Epithelial cell of esophagus (primary cell): ENCODE measurements at places on chromosomes 6 and 20.

- DNase-seq = no peak
These were observed 29.1 kb downstream of the MRAP2 start for GRCh38 chr6:84062519-84063154.

DNA sequence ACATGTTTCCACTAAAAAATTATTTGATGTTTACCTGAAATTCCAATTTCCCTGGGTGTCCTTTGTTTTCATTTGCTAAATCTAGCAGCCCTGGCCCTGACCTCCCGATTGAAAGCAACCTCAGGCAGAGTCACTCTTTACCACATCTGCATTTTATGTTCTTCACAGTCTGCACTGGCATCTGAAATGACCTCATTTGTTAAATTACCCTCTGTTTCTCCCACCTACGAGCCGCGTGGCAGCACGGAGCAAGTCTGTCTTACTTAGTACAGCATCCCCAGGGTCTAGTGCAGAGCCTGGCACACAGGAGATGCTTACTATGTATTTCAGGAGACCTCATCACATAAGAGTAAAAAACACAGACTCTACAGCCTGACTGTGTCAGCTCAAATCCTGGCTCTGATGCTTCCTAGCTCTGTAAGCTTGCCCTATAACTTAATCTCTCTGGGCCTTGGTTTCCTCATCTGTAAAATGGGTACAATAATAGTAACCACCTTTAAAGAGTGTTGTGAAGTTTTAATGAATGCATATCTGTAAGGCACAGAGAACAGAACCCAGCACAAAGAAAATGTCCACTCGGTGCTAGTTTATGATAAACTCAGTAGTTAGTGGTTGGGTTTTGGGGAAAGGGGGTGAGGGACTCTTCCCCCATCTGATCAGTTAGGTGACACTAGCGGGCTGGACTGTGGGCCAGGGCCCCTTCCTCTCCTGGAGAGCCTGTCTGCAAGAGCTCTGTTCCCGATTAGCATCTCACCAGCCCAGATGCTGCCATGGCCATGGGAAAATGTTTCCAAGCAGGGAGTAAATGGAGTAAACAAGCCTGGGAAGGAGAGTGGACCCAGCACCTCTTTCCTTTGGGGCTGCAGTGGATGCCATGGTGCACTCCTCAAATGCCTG, 88.2 kb downstream of the PREX1 start:
- no peak for DNase-seq

GRCh38 chr6:125824946-125825771, 34.4 kb downstream of the NCOA7 start:
- no peak for DNase-seq

DNA sequence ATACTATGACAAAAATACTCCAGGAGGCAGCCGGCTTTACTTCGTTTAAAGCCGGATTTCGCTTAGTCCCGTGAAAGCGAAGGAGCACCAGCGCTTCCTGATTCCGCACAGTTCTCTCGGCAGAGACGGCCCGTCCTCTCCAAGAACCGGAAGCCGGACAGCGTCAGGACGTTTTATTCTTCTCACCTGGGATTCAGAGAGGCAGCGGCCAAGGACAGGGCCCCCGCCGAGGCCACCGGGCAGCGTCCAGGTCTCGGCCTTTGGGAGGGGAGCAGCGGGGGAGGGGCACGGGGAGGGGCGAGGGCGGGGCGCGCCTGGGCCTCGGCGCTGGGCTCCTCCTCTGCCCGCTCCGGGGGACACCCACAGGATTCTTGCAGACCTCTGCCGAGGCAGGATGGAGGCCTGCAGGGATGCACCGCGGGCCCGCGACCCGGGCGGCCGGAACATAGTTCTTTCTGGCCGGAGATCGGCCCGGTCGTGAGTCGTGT, 2.8 kb upstream of the DIDO1 start:
- peak; percentile 59 for DNase-seq

- DNase-seq = no peak
These were observed 262.4 kb downstream of the PHF3 start for GRCh38 chr6:63897952-63898351.

GRCh38 chr6:130848945-130849344, 21.7 kb downstream of the SMLR1 start:
- peak; percentile 30 for DNase-seq

DNA sequence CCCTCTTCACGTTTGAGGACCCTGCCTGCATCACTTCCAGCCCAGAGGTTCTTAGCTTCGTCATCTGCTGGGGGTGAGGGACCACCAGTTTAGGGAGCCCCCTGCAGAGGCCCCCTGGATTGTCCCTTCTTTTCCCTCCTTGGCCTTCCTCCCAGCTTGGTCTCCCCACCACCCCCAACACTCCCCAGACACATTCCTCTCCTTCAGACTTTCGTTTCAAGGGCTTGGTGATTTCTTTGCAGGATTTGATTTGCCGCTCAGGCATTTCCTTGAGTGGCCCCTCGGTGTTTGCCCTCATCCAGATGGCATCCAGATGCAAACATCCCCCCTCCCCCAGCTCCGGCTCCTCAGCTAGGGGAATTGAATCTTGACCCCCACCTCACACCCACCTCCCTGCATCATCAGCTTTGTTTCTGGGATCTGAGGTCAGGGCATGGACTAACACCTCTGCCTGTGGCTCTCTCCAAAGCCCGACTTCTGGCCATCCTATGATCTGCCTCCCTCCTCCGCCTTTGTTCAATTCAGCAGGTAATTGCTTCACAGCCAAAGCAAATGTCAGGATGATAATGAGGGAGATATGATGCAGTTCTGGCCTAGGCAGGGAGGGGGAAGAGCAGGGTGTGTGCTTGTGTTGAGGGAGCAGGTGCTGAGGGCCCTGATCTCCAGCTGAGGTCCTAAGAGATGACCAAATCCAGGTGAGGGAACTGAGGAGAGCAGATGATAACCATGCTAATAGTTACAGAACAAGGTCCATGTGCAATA, 141.5 kb downstream of the VEGFA start:
- DNase-seq = no peak

DNA sequence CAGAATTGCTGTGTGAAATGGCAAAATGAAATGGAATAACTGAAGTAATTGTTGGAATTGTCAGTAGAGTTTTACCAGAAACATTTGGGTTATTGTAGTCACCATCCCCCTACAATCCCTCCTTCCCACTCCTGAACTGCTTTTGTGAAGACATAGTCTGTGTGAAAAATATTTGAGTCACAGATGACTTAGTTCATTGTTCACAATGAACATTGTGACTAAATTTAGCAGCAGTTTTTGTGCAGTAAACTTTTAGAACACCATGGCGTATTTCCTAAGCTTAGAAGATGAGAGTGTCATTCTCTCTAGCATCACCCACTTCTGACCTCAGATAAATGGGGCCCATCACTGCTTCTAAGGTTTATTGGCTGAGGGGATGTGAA, 11.0 kb downstream of the OTOR start:
- peak; percentile 4 for DNase-seq

- no peak for DNase-seq
These were observed 39.1 kb upstream of the FOXO3 start for GRCh38 chr6:108521616-108522107.

- no peak for DNase-seq
These were observed 37.8 kb downstream of the PPP1R16B start for GRCh38 chr20:38843346-38843745.

GRCh38 chr6:71289039-71289801, 609 bp downstream of the OGFRL1 start:
- DNase-seq = peak; percentile 33

- DNase-seq = peak; percentile 17
These were observed 127.4 kb downstream of the MYLK4 start for GRCh38 chr6:2623295-2623694.

- DNase-seq = no peak
These were observed 48.9 kb downstream of the NOL4L start for GRCh38 chr20:32535953-32536823.

DNA sequence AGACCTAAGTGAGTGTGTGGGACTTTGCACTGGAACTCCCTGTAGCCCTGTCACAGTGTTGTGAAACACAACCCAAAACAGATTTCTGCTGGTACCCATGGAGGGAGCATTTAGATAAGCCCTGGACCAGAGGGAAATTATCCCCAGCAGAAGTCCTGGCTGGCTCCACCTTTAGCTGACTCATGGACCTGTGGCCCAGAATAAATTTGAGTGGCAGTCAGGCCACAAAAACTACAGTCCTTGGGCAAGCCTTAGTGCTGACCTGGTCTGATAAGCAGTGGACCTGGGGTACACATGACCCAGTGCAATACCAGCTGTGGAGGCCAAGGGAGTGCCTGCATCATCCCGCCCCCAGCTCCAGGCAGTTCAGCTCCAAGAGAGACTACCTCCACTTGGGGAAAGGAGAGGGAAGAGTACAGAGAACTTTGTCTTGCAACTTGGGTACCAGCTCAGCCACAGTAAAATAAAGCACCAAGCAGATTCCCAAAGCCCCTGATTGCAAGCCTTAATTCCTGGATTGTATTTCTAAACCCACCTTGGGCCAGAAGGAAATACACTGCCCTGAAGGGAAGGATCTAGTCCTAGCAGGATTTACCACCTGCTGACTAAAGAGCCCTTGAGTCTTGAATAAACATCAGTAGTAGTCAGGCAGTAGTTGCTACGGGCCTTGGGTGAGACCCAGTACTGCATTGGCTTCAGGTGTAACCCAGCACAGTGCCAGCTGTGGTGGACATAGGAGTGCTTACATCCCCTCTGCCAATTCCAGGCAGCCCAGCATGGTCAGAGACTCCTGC, 140.4 kb upstream of the COL21A1 start:
- DNase-seq = peak; percentile 30

DNA sequence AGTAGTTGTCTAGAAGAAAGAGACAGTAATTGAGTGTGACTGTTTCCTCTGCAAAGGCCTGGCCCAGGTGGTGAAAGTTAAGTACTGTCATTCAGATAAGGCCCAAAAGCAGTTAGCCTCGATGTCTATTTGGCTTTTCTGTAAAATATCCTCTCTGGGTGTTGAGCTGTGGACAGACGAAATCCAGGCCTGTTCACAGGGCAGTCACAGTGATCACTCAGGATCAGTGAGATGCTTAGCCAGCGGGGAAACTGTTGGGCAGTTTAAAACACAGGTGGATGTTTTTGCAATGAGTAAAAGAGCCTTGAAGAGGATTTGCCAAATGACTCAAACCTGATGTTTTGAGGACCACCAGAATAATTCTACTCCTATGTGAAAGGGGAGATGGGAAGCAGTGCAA, 22.0 kb upstream of the PRDM1 start:
- no peak for DNase-seq

DNA sequence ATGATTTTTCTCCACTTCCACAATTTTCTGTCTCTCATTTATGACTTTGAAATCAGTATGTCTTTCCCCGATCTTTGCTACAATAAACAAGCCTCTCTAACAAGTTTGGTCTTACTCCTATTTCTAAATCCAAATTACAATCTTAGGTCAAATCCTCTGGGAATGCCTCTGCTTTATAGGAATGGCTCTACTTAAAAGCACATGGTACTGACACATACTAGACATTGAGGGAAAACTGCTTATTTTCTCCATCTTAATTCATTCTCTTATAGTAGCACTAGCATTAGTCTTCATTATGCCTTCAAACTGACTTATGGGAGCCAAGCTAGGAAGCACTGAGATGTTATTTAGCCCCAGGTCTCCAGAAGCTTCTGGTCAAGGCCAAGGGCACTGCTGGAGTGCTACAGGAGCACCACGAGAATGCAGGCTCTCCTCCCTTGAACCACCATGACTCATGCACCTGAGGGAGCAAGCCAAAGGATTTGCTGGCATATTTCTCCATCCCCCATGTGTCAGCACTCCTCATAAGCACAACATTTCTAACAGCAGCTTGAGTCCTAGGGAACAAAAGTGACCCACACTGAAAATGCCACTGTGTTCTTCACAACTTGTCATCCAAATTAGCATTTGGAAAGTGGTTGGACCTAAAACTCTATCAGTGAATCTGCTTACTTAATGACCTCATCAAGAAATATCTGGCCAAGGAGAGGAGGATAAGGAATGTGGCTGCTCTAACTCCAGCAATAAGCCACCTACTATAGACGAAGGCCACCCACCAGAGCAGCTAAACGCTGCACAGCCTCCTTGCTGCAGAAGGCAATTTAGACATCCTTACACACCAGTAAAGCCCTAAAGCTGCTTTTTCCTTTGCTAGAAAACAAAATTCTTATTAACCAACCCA, 156.8 kb upstream of the KCNQ5 start:
- DNase-seq = peak; percentile 92

DNA sequence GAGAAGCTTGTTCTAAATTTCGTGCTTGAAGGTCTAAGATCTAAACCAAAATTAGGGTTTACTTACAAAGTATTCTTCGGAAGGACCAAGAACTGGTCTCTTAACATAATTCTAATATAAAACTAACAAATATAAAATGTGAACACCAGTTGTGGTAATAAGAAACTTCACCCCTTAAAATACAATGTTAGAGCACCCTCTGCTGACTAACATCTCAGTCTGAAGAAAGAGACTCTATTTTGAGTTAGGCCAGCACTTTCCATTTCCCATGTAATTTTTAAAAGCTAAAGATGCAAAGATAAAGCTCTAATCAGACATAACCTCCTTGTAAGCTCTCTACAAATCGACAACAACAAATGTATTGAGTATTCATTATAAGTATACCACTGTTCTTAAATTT, 24.6 kb downstream of the ATG5 start:
- peak; percentile 57 for DNase-seq
